A549 (cell line): ENCODE measurements at places on chromosomes 6 and 20. TPM values are rescaled to one million over a fixed set of nuclear protein-coding genes. Genes with fewer than 3 reads are reported as not detected.

- DNase-seq: no peak
These were observed 207.1 kb upstream of the MARCKS start for GRCh38 chr6:113649880-113650609.

DNA sequence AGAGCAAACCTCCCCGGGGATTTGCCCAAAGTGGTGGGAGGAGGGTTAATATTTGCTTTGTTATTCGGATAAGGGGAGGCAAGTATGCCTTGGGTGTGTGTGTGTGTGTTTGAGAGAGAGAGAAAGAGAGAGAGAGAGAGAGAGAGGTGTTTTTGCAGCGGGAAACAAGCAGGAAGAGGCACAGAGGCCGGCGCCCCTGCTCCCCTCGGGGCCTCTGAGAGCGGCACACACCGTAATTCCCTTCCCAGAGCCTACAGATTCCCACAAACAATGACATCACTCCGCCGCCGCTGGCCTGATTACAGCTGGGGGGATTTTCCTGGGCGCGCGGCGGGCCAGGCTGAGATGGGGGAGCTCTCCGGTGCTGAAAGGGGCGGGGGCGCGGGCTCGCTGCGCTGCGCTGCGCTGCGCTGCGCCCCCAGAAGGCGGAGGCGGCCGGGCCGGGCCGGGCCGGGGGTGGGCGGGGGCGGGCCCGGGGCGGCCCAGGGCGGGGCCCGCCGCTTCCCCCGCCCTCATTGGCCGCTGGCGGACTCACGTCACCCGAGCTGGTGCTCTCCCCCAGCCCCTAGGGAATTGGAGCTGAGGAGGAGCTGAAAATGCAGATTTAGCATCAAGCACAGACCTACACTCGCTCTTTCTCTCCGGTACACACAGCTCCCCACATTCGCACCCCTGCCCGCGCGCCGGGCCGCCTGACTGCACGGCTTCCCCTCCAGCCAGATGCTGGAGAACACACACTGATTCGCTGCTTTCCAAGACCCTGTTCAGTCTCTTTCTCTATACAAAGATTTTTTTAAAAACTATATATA is at the start of gene PCSK2:
TSS of gene PCSK2 (plus strand) at position 631 of the 809 bp plus-strand sequence. CDS start 266 bp downstream, outside the sequence.
- peak; percentile 31 for DNase-seq

DNA sequence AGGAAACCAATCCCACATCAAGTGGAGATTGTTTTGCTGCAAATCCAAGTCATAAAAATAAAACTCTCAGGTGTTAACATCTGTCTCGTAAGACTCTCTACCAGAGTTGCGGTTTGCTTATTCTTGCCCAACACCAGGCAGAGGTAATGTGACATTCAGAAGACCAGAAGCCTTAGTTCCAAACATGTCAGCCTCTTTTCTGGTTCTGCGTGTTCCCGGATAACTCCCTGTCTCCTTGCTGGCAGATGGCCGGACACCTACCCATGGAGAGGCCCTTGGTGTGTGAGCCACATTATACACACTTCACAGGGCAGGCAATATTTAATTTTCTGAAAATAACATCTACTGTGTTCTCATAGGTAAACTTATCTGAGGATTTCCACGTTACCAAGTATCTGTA is 73.4 kb downstream of the GMPR start:
- DNase-seq: no peak

NKX2-4 gene
- polyA plus RNA-seq: not detected in 3 replicates

OOEP gene
- not detected in 3 replicates for polyA plus RNA-seq

ECT2L gene
- not detected in 3 replicates for polyA plus RNA-seq
